Activated CD4-positive, alpha-beta T cell treated with anti-CD3 and anti-CD28 coated beads for 48 hours (primary cell): ENCODE measurements at places on chromosomes 5 and 9.

- no peak for DNase-seq
Observed at GRCh38 chr5:171555160-171555559, 135.7 kb downstream of the FGF18 start.

DNA sequence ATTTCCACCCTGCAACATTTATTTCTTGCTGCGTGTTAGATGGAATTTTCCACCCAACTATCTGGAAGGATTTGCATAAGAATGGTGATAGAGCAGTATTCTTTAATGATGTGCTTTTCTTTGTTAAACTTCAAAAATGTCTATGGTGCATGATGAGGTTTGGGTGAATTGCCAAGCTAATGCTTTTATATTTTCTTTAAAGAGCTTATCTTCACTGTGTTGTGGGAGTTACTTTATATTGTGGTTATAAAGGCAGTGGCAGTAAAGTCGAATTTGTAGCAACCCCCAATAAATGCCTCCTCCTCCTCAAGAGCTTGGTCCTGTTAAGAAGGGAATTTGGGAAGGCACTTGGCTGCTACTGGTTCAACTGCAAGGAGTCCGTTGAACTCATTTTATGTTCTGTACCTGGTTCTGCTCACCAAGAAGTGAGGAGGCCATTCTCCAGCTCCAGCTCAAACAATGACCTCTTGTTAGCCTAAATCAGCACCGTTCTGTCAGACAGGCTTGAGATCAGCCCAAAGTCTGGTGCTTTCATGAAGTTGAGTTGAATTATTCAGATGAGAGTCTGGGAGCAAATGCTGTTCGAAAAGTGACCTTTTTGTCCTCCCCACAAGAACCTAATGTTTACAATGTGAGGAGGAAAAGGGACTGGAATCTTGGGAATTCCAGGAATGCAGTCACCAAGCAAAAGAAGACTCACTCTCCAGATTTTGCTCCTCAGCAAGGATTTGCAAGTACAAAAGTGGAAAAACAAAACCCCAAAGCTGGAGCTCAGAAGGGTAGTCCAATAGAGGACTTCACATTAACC lies 217.0 kb downstream of the TMEM38B start:
- no peak for DNase-seq

- DNase-seq, result no peak
Observed at GRCh38 chr5:175254155-175254554, 189.8 kb downstream of the DRD1 start.

- DNase-seq, result no peak
Observed at GRCh38 chr9:91986248-91986647, 36.2 kb upstream of the ROR2 start.

GRCh38 chr9:13513286-13513685 lies 233.8 kb upstream of the MPDZ start:
- DNase-seq, result no peak
